Activated effector memory CD4-positive, alpha-beta T cell treated with Interleukin-2 at 50 U/mL for 16 hours (primary cell): ENCODE measurements at places on chromosomes 7 and 10.

- DNase-seq, result no peak
Measured at GRCh38 chr7:36606153-36606975, 117.9 kb downstream of the AOAH start.

GRCh38 chr7:47817917-47818316 is 130.3 kb downstream of the PKD1L1 start:
- DNase-seq, result no peak

- DNase-seq, result no peak
Measured at GRCh38 chr7:130162196-130162595, 43.0 kb downstream of the TMEM209 start.

- no peak for DNase-seq
Measured at GRCh38 chr7:49767719-49768118, 5.7 kb upstream of the VWC2 start.

DNA sequence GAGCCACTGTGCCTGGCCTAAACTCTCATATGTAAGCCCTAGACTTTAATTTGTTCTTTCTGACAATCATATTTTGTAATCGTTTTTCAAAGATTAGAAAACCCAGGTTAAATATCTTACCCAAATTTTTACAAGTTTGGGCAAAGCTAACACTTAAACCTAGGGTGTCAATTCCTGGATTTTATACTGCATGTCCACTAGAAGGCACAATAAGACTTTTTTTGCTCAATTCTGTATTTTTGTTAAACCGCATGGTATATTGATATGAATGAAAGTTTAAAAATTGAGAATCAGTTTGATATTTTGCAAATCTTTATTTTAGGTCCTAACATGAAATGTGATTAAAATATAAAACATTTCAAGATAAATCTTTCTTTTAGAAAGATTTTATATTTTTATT is 29.3 kb downstream of the DYNC2I1 start:
- no peak for DNase-seq

GRCh38 chr7:107846324-107846723 is 43.3 kb upstream of the SLC26A3 start:
- DNase-seq, result no peak

- DNase-seq, result no peak
Measured at GRCh38 chr7:42222125-42222524, 14.9 kb downstream of the GLI3 start.

- DNase-seq, result no peak
Measured at GRCh38 chr10:72334196-72334824, 20.4 kb downstream of the DNAJB12 start.

GRCh38 chr7:133294234-133294633 is 41.4 kb downstream of the EXOC4 start:
- no peak for DNase-seq

- no peak for DNase-seq
Measured at GRCh38 chr7:140714331-140715040, 18.0 kb downstream of the NDUFB2 start.

- DNase-seq, result no peak
Measured at GRCh38 chr10:17262502-17262901, 34.5 kb downstream of the VIM start.

DNA sequence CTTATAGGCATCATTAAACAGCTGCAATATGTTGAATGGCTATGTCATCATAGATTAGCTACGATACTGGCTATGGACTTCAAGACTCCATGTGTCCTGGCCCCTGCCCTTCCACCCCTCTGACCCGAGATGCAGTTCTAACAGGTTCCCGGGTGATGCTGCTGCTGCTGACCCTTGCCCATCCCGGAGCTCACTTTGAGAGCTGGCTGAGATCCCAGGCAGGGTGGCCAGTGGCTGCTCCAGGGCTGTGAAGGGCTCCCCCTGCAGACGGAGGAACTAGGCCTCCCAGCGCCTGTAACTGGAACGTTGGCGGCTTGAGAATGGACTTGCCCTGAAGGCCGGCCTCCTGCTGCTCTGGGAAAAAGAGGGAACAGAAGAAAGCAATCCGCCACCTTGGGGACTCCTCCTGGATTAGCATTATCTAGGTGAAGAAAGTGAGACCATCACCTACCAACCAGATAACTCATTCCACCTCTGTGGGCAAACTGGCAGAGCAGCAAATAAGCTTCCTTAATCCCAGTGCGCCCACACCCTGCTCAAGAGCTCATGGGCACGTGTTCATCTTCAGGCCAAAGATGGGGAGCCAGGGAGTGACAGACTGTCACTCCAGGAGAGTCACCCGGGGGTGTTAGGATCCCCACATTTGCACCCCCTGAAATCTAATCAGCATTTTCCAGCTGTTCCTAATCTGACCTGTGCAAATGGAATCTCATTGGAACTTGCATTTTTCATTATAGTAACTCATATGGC is 56.8 kb downstream of the PARP12 start:
- DNase-seq, result no peak

DNA sequence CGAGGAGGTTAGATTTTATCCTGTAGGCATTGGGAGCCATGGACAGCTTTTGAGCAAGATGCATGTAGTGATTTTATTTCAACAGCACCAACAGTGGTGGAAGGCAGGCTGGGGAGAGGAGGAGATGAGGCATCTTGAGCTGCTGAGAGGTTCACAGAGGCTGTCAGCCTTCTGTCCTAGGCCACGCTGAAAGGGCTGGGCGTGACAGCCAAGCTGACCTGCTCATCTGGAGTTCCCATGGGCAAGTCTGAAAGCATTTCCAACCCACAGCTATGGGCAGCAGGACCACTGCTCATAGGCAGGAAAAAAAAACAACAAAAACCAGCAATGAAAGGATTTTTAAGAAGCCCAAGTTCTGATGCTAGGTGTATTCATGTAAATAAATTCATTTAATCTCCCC is 7.7 kb downstream of the NEURL1 start:
- no peak for DNase-seq

DNA sequence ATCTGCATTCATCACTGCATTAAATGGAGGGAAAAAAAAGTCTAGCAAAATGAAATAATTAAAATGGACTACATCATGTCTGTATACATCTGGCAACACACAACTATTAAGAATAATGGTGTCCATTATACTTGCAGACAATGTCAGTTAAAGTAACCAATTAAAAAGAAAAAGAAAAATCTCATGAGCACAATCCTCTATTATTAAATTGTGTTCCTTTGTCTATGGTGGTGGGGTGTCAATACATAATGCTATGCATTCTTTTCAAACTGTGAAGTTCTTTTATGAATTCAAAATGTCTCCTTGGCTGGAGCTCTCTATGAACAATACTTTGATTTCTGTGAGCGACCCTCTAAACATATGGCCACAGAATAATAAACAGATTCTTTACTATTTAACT is 63.5 kb downstream of the NRP1 start:
- DNase-seq, result no peak

DNA sequence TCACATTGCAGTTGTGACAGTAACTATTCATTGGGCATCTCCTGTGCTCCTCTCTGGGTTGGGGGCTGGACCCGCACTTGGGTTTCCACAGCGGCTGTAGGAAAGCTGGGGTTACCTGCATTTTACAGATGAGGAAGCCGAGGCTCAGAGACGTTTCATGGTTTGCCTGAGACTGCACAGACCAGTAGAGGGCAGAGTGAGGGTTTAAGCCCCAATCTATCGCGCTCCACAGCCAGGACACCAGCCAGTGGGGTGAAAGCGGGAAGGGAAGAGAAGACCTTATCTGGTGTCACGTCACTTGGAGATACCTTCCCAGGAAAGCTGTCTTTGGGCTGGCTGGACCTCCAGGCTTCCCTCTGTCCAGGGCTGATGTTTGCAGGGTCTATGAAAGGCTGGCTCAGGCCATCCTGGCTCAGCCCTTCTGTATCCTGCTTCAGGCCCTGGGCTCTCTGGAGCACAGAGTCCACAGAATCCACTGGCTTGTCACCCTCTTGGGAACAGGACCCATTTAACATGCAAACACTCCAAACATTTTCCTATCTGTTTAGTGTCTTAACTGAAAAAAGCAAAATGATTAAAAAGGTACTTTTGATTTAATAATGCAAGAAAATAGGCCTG is 167.7 kb downstream of the EMX2 start:
- DNase-seq, result no peak

DNA sequence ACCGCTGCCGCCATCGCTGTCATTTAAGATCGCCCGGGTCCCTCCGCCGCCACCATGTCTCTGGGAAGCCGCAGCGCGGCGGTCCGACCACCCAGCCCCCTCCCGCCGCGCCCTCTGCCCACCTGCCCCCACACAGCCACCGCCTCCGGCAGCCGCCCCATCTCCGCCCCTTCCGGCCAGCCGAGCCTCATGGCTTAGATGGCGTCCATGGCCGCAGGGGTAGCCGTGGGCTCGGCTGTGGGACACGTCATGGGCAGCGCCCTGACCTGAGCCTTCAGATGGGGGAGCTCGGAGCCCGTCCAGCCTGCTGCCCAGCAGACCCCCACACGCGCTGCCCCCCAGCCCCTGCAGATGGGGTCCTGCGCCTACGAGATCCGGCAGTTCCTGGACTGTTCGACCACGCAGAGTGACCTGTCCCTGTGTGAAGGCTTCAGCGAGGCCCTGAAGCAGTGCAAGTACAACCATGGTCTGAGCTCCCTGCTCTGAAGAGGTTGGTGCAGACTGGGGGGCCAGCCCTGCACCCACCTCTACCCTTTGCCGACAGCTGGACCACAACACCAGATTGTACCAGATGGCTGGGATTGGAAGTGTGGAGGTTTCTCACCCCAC is 38.0 kb upstream of the TARP start:
- no peak for DNase-seq

GRCh38 chr10:116891208-116891607 is 41.9 kb downstream of the ENO4 start:
- no peak for DNase-seq

DNA sequence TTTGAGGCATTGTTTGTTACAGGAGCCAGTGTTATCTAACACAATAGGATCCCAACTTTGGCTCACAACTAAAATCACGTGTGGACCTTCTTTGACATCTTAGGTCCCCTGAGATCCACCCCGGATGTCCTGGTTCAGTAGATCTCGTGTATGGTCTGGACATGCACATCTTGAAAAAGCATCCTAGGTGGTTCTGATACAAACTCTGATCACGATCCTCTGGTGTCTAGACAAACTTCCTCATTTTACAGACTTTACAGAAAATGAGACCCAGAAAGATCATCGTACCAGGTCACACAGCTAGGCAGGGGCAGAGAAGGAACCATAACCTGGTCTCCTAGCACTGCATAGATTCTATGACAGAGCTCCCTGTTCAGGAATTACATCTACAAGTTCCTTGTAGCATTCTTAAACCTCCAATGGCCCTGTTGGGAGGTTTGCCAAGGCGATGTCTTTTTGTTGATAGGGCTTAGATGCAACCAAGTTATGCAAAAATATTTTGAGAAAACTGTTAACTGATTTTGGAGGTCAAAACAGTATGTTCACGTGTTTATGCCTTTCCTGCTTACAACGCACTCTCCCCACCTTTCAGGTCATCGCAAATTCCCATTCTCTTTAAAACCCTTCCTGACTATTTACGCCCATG is 30.8 kb upstream of the CHST15 start:
- DNase-seq, result no peak

- no peak for DNase-seq
Measured at GRCh38 chr10:124609698-124610097, 134.5 kb downstream of the FAM53B start.

GRCh38 chr7:106068986-106069385 is 43.1 kb downstream of the SYPL1 start:
- no peak for DNase-seq

GRCh38 chr10:68235581-68235980 is 3.7 kb upstream of the ATOH7 start:
- no peak for DNase-seq

DNA sequence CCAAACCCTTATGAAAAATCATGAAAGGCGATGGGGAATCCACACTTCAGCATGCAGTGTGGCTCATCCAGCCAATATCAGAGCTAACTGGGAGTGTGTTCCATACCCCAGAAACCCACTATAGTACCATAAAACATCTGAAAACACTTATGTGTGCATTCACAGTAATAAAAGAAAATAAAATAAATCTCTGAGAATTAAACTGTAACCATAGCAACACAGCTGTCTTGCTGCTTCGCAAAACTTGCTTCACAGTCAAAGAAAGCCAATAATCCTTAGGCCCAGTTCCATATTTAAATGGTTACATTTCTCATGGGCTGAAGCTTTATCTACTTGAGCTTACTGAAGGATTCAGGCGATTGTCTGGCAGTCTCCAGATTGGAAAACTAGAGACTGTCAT is 19.9 kb upstream of the POLR1F start:
- DNase-seq, result no peak

GRCh38 chr7:40482845-40483244 is 348.0 kb downstream of the SUGCT start:
- DNase-seq, result no peak

GRCh38 chr10:86953747-86954680 is 3.4 kb downstream of the MMRN2 start:
- no peak for DNase-seq

- DNase-seq, result no peak
Measured at GRCh38 chr7:43880596-43880995, 11.3 kb upstream of the MRPS24 start.

GRCh38 chr10:88652616-88653015 is 11.6 kb upstream of the LIPF start:
- DNase-seq, result no peak

- DNase-seq, result no peak
Measured at GRCh38 chr7:74993121-74993520, 28.6 kb downstream of the CASTOR2 start.

DNA sequence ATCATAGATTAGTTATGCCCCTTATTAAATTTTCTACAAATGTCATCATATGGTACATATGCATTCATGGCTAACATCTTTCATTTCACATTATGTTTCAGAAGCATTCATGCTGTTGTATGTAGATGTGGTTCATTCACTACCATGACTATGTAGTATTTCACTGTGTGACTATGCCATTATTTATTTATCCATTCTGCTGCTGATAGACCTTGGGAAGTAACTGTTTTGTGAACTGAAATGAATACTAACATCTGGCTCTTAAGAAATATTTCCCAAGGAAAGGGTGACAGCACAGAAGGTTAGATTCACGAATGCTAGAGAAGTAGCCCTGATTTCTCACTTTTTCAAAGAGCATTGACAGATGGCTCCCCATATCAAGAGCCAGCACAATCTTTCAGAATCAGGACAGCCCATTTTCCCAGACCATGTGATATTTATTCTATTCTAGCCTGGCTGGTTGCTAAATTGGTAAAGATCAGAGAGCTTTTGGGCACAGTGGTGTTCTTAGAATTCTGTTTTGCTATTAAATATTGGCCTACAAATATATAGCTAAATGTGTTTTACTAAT is 157.4 kb downstream of the DYNC1I1 start:
- DNase-seq, result no peak

DNA sequence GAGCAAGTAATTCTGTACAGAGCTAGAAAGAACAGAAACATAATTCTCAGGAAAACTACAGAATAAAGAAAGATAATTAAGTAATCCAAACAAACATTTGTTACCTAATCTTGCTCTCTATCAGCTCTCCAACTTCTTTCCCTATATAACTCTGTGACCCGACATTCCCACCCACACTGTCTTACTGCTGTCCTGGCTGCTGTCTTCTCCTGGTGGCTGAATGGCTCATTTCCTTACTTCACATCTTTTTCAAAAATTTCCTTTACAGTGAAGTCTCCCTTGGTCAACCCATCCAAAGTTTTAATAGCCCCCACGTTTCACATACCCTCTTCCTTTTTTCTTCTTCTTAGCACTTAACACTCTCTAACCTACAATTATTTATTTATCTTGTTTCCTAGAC is 64.0 kb downstream of the HYCC1 start:
- no peak for DNase-seq

- no peak for DNase-seq
Measured at GRCh38 chr7:10888861-10889260, 84.8 kb upstream of the PHF14 start.

- no peak for DNase-seq
Measured at GRCh38 chr7:135308583-135309327, 75.1 kb downstream of the STRA8 start.
